SIG-M5 (cell line): ENCODE measurements at places on chromosomes 2 and 18.

- no peak for DNase-seq
Measured at GRCh38 chr18:71902482-71902881, 641.7 kb downstream of the CBLN2 start.

GRCh38 chr2:217880287-217880889 lies 122.4 kb downstream of the TNS1 start:
- DNase-seq = no peak

DNA sequence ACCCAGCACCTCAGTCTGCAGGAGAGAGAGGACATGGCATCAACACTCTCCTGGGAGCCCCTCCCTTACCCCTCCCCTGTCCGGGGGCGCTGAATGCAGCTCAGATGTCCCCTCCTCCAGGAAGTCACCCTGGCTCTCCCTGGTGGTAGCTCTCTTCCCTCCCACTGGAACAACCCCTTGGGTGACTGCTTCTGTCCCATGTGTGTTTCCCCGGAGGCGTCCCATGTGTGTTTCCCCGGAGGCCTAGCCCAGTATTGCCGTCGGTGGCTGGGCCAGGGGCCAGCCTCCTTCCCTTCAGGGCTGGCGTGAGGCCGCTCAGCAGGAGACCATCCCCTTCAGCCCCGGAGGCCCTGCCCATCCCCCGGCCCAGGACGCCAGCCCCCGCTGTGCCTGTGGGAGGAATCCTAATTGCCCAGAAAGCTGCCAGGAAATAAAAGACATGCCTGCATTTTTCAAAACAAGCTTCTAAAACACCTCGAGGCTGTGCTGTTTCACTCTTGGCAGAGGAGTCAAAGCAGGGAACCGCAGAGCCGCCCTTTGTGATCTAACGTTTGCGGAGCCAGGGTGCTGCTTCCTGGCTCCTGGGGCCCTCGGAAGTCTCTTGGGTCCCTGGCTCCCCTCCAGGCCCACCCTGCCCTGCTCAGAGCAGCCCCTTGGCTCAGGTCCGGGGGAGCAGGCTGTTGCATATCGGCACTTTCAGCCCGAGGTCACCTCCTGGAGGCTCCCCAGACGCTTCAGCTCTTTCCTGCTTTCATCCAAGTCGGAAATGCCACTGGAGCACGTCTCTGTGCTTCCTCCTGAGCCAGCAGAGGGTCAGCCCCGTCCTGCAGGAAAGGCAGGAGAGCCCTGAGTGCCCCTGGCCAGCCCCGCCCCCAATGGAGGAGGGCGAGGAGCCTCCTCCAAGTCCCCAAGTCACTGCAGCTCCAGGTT lies 11.4 kb downstream of the SNED1 start:
- DNase-seq = no peak

DNA sequence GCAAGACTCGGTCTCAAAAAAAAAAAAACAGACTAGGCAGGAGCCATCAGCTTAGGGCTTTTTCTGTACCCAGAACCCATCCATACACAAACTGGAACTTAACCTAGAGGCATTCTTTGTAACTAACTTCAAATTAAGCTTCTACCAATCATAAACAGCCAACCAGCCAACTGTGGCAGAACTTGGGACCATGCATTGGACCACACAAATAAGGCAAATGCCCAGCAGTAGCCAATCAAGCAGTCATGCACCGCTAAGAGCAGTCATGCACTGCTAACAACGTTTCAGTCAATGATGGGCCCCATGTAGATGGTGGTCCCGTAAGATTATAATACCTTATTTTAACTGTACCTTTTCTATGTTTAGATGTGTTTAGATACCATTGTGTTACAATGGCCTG lies 22.7 kb downstream of the TUBB6 start:
- DNase-seq = no peak

GRCh38 chr2:219484343-219485200 lies 14.1 kb upstream of the GMPPA start:
- DNase-seq = no peak

GRCh38 chr18:23273443-23273966 lies 138.2 kb downstream of the CABLES1 start:
- no peak for DNase-seq

GRCh38 chr2:129464036-129464435 lies 515.4 kb upstream of the RAB6C start:
- DNase-seq = no peak
